ENCODE measurements at places on chromosomes 3 and 15.

DNA sequence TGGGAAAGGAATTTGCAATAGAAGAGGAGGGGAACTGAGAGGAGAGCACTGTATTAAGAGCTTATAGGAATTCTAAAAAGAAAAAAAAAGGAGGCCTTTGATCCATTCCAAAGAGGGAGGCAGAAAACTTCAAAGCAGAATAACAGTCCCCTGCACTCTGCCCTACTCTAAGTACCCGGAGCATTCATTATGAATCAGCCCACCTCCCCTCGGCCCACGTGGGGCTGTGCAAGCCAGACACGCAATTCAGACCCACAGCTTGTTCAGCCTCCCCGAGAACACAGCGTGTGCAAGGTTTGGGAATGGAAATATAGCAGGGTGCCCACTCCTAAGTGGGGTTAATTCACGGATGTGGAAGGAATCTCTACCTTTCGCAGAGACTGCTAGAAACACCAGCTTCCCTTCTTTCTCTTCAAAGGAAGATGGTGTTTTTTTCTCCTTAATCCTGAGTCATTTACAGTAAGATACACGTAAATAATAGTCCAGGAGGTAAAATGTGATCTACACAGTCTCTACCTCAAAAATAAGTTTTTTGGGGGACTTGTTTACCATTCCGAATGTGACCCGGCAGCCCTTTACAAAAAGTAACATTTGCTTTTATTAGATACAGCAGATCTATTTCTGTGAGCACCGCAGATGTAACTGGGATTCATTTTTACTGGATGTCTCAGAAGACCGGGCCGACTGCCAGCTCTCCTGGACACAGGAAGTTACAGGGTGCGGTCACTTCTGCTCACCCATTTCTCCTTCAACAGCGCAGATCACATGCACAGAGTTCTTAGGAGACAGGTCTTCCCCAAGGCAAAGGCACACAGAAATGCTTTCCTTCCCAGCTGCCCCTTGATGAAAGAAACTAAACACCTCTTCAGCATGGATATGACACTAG, 768.5 kb upstream of the CFAP20DC start:
- no peak for DNase-seq

DNA sequence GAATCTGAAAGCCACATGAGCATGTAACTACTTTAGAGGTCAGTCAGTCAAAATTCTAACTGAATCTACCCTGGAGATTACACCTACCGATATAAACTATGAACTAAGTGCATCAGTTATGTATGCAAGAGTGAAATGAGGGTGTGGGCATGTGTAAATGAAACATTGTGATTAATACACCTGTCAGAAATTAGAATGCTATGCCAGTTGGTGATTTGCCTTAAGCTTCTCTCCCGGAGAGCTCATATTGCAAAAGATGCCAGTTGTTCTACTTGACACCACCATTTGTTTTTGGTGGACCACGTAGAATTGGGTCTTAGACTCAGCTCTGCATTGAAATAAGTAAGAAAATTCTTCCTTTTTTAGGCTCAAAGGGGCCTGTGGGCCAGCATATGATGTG, 91.0 kb upstream of the KBTBD8 start:
- no peak for DNase-seq

DNA sequence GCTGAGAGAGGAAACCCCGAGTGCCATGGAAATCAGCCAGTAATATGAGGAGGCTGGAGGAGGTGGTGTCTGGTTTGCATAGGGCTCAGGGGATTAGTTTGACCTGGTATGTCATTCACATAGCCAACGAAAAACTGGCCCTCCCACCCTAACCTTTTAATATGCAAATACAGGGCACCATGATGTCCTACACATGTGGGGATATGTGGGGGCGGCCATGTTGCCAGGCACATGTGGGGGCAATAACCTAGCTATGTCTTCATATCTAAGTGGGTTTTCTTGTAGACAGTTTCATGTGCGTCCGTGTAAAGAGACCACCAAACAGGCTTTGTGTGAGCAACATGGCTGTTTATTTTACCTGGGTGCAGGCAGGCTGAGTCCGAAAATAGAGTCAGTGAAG, 110.1 kb downstream of the MOBP start:
- DNase-seq: no peak

DNA sequence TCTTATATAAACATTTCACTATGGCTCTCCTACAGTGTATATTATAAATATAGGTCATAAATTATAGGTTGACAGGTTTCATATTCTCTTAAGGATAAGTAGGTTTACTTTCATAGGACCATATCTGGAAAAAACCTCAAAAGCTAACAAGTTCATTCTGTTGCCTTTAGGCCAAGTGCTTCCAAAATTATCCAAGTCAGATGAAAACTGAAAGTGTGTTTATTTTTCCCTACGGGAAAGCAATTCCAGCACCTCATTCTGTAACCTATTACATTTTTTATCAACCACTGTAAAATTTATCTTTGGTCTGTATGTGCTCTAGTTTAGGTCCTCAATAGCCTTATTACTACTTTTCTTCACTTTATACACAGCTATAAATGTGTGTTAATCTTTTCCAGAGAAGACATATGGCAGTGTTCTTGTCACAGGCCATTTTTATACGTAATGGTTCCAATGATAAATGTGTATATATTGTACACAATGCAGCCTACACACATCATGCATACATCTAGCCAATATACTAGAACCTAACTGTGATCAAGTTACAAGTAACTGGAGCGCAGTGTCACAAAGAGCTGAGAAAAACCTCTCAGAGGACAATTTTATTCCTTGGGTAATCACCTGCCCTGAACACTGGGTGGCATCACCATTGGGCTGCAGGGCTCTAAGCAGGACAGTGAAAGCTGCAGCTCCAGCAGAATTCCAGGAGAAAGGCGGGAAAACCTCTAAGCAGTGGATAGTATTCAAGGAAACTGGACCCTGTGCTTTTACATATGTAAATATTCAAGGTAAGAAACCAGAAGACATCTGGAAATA, 251.3 kb downstream of the CTNNB1 start:
- DNase-seq: no peak

DNA sequence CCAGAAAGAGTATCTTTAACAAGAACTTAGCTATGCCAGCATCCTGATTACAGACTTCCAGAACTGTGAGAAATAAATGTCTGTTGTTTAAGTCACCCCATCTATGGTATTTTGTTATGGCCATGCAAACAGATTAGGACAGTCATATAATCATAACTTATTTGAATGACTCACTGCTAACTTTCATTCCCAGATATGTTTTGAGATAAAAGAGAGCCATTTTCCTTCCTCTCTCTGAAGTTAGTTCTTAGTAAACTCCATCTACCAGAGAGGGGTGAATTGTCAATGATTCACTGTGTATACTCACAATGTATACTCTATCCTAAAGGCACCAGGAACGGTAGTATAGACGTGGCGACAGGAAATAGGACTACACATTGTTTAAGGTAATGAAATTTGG, 179.4 kb upstream of the DPH6 start:
- DNase-seq: no peak

DNA sequence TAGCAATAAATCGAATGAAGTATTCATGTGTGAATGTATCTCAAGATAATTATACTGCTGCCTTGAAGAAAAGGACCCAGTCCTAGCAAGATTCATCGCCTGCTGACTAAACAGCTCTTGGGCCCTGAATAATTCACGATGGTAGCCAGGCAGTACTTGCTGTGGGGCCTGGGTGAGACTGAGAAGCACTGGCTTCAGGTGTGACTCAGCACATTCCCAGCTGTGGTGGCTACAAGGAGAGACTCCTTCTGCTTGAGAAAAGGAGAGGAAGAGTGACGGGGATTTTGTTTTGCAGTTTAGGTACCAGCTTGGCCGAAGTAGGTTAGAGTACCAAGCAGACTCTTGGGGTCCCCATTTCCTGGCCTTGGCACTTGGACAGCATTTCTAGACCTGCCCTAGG, 47.6 kb upstream of the CD200R1L start:
- DNase-seq: no peak

GRCh38 chr15:100430411-100430810, 88.6 kb upstream of the ADAMTS17 start:
- no peak for DNase-seq

DNA sequence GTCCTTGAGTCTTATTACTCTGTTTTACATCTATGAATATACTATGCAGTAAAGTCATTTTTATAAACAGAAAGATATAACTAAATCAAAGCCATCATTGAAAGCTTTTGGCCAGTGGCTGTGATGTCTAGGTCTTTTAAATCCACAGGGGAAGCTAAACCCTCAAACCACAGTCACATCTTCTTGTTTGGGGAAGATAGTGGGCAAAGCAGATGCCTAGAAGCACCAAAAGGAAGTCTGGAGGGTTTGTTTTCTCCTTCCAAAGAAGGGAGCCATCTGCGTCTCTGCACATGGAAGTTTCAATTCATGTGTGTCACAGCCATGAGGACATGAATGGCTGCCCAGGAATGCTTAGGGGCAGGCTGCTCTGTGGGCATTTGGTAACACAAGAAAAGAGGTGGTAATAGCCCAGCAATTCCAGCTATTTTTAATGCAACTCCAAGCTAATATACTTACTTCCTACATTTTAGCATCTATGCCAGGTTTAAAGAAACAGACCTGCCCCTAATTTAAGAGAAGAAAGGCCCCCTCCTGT, 322.2 kb downstream of the SLC9A9 start:
- DNase-seq: no peak

DNA sequence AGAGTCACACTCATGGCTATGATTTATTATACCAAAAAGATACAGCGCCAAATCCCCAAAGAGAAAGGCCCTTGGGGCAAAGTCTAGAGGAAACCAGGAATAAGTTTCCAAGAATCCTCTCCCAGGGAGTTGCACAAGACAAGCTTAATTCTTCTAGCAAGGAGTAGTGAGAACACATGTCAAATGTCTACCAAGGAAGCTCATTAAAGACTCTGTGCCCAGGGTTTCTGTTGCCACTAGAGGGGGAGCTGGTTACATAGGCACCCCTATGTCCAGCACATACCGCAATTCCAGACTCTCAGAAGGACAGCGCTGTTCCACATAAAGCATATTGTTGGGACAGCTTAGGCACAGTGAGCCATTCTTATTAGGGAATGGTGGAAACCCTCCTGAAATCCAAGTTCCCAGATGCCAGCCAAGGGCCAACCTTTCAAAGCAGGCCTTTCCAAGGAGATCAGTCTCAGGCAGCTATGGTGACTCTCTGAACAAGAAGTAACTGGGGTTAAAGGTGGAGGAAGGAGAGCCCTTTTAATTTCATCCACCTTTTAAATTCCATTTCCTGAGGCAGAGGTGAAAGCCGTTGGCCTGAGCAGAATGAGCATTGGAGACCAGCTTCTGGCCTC, 194.2 kb downstream of the UACA start:
- no peak for DNase-seq

GRCh38 chr3:124467980-124468902, 262.0 kb upstream of the UMPS start:
- no peak for DNase-seq

DNA sequence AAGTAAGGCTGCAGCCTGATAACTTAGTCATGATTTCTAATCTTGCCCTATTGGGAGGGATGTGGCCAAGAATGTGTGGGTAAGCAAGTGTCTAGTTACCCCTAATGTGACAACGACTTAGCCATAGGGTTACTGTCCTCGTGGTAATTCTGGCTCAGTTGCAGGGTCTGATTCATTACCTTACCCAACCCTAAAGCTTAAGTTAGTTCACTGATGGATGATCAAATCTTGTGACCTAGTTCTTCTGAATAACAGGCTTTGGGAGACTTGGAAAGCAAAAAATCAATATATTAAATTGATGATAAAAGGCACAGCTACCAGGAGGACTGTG, 1.6 kb upstream of the INTS14 start:
- no peak for DNase-seq

- DNase-seq: no peak
Measured at GRCh38 chr15:81092559-81092902, 41.5 kb upstream of the CFAP161 start.

- no peak for DNase-seq
Measured at GRCh38 chr15:41905036-41905793, 11.4 kb upstream of the SPTBN5 start.

GRCh38 chr15:45428491-45428890, 50.1 kb upstream of the GATM start:
- no peak for DNase-seq

DNA sequence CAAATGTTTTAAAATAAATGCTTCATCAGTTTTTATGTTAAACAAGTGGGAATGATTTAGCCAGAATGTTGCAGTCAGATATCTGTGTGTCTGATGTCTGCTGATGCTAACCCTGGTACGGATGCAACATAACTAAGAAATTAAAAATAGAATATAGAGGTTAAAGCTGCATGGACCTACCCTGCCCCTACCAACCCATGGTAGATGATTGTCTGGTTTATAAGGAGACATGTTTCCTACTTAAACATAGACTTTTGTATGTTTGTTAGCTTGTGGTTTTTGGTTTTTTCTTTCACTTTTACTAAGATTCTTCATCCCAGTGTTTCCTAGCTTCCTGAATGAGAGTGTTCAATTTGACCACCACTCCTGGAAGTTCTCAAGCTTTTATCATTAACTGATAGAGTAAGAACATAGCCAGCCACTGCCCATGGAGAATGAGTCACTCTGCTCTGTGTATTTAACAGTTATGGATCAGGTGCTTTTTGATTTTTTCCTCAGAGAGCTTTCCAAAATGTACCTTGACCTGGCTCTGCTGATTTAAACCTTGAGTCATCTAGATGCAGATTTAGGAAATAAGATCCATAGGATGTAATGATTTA, 70.7 kb upstream of the VEPH1 start:
- no peak for DNase-seq

GRCh38 chr3:17052363-17052762, 167.6 kb downstream of the PLCL2 start:
- no peak for DNase-seq

GRCh38 chr15:76139368-76140073, 79.7 kb downstream of the TMEM266 start:
- peak; percentile 60 for DNase-seq

GRCh38 chr15:83570756-83571155, 83.2 kb upstream of the ADAMTSL3 start:
- no peak for DNase-seq

DNA sequence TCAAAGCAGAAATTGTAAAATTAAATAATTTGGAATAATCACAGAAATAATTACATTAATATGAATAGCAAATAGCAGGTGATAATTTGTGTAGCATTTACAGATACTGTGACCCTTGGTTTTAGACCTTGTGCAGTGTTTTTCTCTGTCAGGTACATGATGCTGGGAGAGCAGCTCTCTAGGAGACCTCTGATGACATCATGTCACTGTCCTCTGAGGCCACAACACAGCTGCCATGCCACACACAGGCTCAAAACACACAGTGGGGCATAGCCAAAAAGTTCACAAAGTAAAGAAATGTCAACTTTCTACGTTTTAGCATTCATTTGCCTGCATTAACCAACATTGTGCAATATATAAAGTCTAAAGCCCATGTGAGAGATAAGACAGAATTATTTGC, 71.8 kb upstream of the ZBTB20 start:
- DNase-seq: no peak

Data from CD4-positive, alpha-beta T cell treated with Interleukin-21 for 1 hour (primary cell).